H7 (cell line): ENCODE measurements at places on chromosomes 16 and 17. TPM values are rescaled to one million over a fixed set of nuclear protein-coding genes. Genes with fewer than 3 reads are reported as not detected.

SLC4A1 gene
- total RNA-seq, result 0.07 TPM in 2 replicates

ASB16 gene
- total RNA-seq, result 0.17 TPM in 1 of 2 replicates, not detected in the other

MYH8 gene
- not detected in 2 replicates for total RNA-seq

CHD3 gene
- total RNA-seq, result 30.1 TPM in 2 replicates

TMC7 gene
- total RNA-seq, result 1.6 and 2.0 TPM in 2 replicates

TVP23A gene
- total RNA-seq, result 0.26 and 0.55 TPM in 2 replicates

VKORC1 gene
- 127 and 135 TPM in 2 replicates for total RNA-seq

SAMD14 gene
- total RNA-seq, result 7.8 and 8.2 TPM in 2 replicates

SCNN1B gene
- total RNA-seq, result 1.5 and 1.6 TPM in 2 replicates

SDR42E1 gene
- total RNA-seq, result 0.10 TPM in 1 of 2 replicates, not detected in the other

P2RX5 gene
- 2.3 and 2.7 TPM in 2 replicates for total RNA-seq

KRTAP9-4 gene
- total RNA-seq, result not detected in 2 replicates
